Activated naive CD8-positive, alpha-beta T cell treated with anti-CD3 and anti-CD28 coated beads, Interleukin-2, amount 10 ng/mL, durations not matched to agents 7 days and 5 days (primary cell): ENCODE measurements at places on chromosomes 16 and 17. TPM values are rescaled to one million over a fixed set of nuclear protein-coding genes. Genes with fewer than 3 reads are reported as not detected.

DNA sequence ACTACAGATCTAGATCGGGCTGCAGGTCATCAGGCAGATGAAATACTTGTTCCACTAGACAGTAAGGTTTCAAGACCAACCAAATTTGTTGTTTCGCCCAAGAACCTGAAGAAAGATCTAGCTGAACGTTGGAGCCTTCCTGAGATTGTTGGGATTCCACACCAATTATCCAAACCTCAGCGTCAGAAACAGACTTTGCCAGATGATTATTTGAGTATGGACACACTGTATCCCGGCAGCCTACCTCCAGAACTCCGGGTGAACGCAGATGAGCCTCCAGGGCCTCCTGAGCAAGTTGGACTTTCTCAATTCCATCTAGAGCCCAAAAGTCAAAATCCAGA is 14.4 kb downstream of the LRRC37B start:
- peaks cover 16% of the 10 kb centered on the region for H3K4me1 ChIP-seq
- DNase-seq, result no peak
- no peaks in the 10 kb centered on the region for H3K27me3 ChIP-seq
- H3K4me3 ChIP-seq, result no peak overlapping the region
- peaks cover 28% of the 10 kb centered on the region for H3K36me3 ChIP-seq

GRCh38 chr16:3188675-3188924 is 596 bp downstream of the OR1F1 start:
- H3K27me3 ChIP-seq, result peaks cover 80% of the 10 kb centered on the region
- H3K36me3 ChIP-seq, result no peaks in the 10 kb centered on the region
- H3K4me1 ChIP-seq, result peaks cover 40% of the 10 kb centered on the region
- peak overlapping the region; percentile 73 for H3K4me3 ChIP-seq

DNA sequence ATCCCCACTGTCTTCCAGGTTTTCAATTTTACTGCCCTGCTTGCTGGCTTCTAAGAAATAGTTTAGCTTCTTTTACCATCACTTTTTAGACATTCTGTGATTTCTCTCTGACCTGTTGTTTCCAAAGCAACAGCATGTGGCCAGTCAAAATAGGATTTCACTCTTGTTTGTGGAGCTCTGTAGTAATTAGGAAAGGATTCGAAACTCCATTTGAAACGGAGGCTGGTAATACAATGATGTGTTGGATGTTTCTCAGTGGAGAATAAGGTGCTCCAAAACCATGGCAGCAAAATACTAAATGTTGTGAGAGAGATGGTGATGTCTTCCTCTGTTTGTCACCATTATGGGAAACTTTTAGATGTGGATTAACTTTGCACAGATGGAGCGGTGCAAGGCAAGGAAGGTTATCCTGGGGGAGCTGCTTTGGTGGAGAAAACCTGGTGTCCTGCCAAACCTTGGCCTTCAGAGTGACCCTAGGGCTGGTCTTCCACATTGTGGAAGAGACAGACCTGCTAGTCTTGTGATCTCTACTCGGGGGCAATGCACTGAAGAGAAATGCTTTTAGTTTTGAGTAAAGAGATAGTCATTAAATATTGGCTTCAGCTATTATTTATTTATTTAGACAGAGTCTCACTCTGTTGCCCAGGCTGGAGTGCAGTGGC is 79.4 kb downstream of the PRKCA start:
- H3K27ac ChIP-seq, result no peak overlapping the region
- no peaks in the 10 kb centered on the region for H3K27me3 ChIP-seq
- no peak overlapping the region for H3K4me3 ChIP-seq
- no peak for DNase-seq
- peaks cover 15% of the 10 kb centered on the region for H3K36me3 ChIP-seq

DNA sequence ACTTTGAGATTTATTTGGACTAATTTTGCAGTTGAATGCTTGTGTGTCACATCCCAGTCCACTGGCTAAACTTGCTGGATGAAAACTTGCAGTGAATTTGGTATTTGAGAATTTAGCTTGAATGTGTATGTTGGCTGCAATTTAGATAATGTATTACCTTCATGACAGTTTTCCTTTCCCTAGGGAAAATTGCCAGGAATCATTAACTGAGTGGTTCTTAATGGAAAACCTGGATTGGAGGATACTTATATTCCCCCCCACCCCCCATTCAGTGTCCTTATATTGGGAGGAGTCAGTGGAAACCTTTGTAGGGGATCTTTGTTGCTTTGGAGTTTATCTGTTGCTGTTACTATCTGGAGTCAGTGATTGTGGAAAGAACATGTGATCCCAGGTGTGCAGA is 67.6 kb downstream of the KPNA2 start:
- no peak for DNase-seq
- peaks cover 19% of the 10 kb centered on the region for H3K27me3 ChIP-seq
- peak overlapping the region; percentile 91 for H3K4me3 ChIP-seq
- peaks cover 36% of the 10 kb centered on the region for H3K4me1 ChIP-seq

DNA sequence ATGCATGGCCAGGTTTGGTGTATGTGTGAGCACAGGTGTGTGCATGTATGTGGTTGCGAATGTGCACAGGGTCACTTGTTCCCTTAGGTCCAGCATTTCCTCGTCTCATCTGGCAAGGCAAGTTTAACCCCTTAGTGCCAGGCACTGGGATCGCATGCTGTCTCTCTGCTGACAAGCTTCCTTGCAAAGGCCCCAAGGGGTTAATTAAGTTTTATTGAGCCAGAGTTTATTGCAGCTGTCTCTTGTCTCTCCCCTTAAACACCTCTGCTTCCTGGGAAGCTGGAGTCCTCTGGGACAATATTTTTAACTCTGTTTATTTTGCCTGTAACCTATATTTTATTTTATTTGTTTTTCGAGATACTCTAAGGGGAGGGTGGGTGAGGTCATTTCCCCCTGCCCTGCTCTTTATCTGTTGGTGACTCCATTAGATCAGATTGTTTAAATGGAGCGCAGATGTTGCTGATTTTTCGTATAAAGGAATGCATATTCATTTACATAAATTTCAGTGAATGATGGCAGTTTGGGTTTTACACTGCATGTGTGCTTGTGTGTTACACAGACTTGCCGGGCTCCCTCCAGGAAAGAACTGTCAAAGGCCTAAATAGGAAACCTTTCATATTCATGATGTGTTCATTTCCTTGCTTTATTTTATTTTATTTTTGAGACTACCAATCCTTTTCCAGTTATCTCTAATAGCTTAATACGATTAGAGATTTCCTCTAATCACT is 99.7 kb downstream of the CBLN1 start:
- H3K4me3 ChIP-seq, result no peak overlapping the region
- DNase-seq, result no peak
- no peaks in the 10 kb centered on the region for H3K27me3 ChIP-seq

GRCh38 chr16:74611721-74612120 is 4.8 kb upstream of the GLG1 start:
- no peak overlapping the region for H3K27ac ChIP-seq
- H3K4me1 ChIP-seq, result peaks cover 19% of the 10 kb centered on the region
- no peak for DNase-seq

The GSDMA gene
- total RNA-seq, result 0.26 TPM

The HSPB9 gene
- total RNA-seq, result 0.31 TPM
